ENCODE measurements at places on chromosomes 12 and 14.

GRCh38 chr14:70640938-70641547 lies 673 bp upstream of the TTC9 start:
- peaks cover 18% of the 10 kb centered on the region for H3K4me1 ChIP-seq
- no peaks in the 10 kb centered on the region for H3K36me3 ChIP-seq
- no peak overlapping the region for H3K27ac ChIP-seq
- peaks cover 57% of the 10 kb centered on the region for H3K27me3 ChIP-seq

DNA sequence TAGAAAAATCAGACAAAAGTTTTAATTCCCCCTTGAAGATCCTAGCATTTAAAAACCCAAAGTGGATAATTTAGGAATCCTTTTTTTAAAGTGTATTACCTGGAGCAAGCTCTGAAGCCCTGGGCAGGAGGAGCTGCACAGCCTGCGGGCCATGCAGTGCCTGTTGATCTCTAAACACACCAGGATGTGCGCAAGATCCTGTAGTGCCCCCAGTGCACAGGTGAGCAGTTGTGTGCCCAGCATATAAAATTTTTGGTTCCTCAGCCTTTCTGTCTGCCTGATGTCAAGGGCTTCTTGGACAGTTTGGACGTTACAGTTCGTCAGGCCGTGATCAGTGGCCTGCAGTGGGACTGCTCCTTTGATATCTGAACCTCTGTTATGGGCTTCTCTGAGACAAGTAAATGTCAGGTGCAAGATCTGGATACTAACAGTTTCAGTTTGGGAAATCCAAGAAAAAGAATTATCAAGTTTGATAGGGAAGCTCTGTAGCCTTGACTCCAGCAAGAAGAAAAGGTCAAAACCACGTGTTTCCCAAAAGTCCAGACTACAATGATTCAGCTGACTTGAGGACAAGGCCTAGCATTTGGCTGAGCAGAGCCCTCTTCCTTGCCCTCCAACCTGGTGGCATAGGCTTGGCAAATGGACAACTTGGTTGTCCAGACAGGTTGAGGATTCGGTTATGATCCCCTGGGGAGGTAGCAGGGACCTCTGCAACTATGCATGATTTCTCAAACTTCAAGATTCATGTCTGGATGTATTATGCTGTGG lies 1.0 kb downstream of the ATXN7L3B start:
- no peaks in the 10 kb centered on the region for H3K27me3 ChIP-seq
- peaks cover 54% of the 10 kb centered on the region for H3K4me1 ChIP-seq

- H3K4me3 ChIP-seq = no peak overlapping the region
- no peaks in the 10 kb centered on the region for H3K27me3 ChIP-seq
- no peak overlapping the region for H3K27ac ChIP-seq
- DNase-seq = no peak
Measured at GRCh38 chr12:89556976-89557375, 31.1 kb upstream of the POC1B start.

DNA sequence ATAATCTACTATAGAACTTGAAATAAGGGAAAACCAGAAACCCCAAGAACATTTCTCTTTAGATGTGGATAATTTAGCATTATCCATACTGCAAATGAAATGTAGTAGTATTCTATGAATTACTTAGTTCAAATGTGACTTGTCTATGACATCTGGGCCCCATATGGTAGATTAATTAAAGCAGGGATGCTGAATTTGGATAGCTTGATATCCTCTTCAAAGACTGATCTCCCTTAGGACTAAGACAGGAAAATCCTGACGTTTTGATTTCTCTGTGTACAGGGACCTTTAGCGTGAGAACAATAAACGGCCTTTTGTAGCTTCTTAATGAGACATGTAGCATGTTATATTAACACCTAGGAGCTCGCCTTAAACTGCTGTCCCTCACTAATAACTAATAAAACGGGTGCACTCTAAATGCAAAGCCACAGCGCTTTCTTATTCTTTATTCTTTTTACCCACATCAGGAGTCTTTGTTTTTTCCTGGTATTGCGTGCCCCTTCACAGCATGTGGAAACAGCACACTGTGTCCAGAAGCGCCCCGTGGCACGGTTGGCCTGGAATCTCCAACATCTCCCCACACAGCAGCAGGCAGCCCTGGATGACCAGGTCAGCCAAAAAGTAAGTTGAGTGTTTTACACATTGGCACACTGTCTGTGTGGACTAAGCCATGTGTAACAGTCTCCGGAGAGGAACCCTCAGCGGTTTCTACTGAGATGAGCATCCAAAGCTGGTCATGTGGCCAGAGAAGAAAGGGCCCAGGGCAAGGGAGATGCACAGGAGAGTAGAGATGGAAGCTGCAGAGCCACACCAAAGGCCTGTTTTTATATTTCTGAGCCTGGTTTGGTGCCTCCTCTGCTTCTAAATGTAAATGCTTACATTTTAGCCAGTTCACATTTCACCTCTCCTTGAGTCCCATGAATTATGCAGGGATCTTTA lies 93.1 kb downstream of the SRGAP1 start:
- no peaks in the 10 kb centered on the region for H3K27me3 ChIP-seq
- H3K4me1 ChIP-seq = peaks cover 41% of the 10 kb centered on the region
- no peak for DNase-seq
- no peak overlapping the region for H3K4me3 ChIP-seq
- H3K36me3 ChIP-seq = no peaks in the 10 kb centered on the region

DNA sequence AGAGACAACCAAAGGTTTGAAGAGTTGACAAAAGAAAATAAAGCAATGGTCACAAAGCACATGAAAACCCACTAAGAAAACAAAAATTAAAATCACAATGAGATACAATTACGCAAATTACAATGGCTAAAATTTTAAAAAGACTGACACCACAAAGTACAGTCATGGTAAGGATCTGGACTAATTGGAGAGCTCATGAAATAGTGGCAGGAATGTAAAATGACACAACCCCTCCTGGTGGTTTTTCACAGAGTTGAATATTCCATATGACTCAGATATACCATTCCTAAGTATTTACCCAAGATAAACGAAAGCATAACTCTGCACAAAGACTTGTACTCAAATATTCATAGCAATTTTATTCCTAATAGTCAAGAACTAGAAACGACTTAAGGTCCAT lies 65.9 kb downstream of the NOVA1 start:
- DNase-seq = no peak
- H3K36me3 ChIP-seq = no peaks in the 10 kb centered on the region
- H3K4me1 ChIP-seq = no peaks in the 10 kb centered on the region
- H3K27me3 ChIP-seq = no peaks in the 10 kb centered on the region

GRCh38 chr12:41709463-41710285 lies 435.0 kb downstream of the GXYLT1 start:
- no peaks in the 10 kb centered on the region for H3K36me3 ChIP-seq
- DNase-seq = no peak
- no peak overlapping the region for H3K27ac ChIP-seq
- H3K4me3 ChIP-seq = no peak overlapping the region
- H3K4me1 ChIP-seq = no peaks in the 10 kb centered on the region
- no peaks in the 10 kb centered on the region for H3K27me3 ChIP-seq

- DNase-seq = no peak
- H3K4me1 ChIP-seq = peaks cover 14% of the 10 kb centered on the region
- no peak overlapping the region for H3K4me3 ChIP-seq
- peaks cover 68% of the 10 kb centered on the region for H3K36me3 ChIP-seq
- H3K27ac ChIP-seq = no peak overlapping the region
Measured at GRCh38 chr14:67690011-67690410, 5.6 kb downstream of the RDH11 start.

GRCh38 chr12:66647034-66647691 lies 31.7 kb downstream of the GRIP1 start:
- no peaks in the 10 kb centered on the region for H3K36me3 ChIP-seq
- H3K4me3 ChIP-seq = no peak overlapping the region
- H3K4me1 ChIP-seq = no peaks in the 10 kb centered on the region

GRCh38 chr12:105492591-105493545 lies 162.4 kb downstream of the C12orf75 start:
- no peak overlapping the region for H3K27ac ChIP-seq
- H3K27me3 ChIP-seq = no peaks in the 10 kb centered on the region
- no peaks in the 10 kb centered on the region for H3K4me1 ChIP-seq
- DNase-seq = no peak
- H3K4me3 ChIP-seq = no peak overlapping the region

GRCh38 chr12:105253866-105254513 lies 18.0 kb upstream of the APPL2 start:
- no peak overlapping the region for H3K27ac ChIP-seq
- DNase-seq = no peak
- H3K4me1 ChIP-seq = no peaks in the 10 kb centered on the region

GRCh38 chr12:104870797-104871196 lies 87.3 kb downstream of the SLC41A2 start:
- H3K36me3 ChIP-seq = no peaks in the 10 kb centered on the region
- H3K27ac ChIP-seq = no peak overlapping the region
- no peak overlapping the region for H3K4me3 ChIP-seq
- no peak for DNase-seq
- H3K4me1 ChIP-seq = peaks cover 8% of the 10 kb centered on the region
- no peaks in the 10 kb centered on the region for H3K27me3 ChIP-seq

DNA sequence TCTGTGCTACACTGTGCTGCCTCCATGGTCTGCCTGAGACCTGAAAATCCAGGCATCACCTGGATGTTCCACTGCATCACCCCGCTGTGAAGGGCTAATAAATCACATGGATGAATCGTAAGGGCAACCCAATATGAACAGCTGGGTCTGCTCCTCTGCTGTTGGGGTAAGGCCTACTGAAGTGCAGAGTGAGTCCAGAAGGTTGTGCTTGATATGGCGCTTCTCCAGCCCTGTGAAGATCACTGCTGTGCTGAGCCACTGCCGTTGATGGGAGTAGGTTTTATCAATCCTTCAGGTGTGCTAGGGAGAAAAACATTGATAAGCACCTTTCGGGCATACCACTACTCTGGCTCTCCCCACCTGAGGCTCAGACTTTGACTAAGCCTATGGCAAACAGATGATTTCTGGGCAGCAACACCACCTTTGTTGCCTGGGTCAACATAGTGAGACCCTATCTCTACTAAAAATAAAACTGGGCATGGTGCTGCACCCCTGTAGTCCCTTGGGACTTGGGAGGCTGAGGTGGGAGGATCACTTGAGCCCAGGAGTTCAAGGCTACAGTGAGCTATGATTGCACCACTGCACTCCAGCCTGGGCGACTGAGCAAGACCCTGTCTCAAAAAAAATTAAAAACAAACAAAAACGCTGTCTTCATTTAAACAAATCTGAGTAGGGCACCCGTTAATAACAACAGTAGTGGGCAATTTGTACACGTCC lies 1.7 kb downstream of the ACVRL1 start:
- H3K27ac ChIP-seq = peak overlapping the region; percentile 94
- DNase-seq = no peak
- peak overlapping the region; percentile 74 for H3K4me3 ChIP-seq
- H3K36me3 ChIP-seq = peaks cover 8% of the 10 kb centered on the region
- H3K27me3 ChIP-seq = peaks cover 31% of the 10 kb centered on the region

- peaks cover 16% of the 10 kb centered on the region for H3K27me3 ChIP-seq
- H3K27ac ChIP-seq = no peak overlapping the region
- no peak for DNase-seq
- no peak overlapping the region for H3K4me3 ChIP-seq
- no peaks in the 10 kb centered on the region for H3K36me3 ChIP-seq
Measured at GRCh38 chr14:97329701-97330100, 532.5 kb downstream of the VRK1 start.

GRCh38 chr12:57240066-57240921 lies 10.7 kb downstream of the STAC3 start:
- H3K27me3 ChIP-seq = peaks cover 91% of the 10 kb centered on the region
- DNase-seq = peak; percentile 49
- H3K4me1 ChIP-seq = peaks cover 76% of the 10 kb centered on the region
- H3K4me3 ChIP-seq = peak overlapping the region; percentile 69

DNA sequence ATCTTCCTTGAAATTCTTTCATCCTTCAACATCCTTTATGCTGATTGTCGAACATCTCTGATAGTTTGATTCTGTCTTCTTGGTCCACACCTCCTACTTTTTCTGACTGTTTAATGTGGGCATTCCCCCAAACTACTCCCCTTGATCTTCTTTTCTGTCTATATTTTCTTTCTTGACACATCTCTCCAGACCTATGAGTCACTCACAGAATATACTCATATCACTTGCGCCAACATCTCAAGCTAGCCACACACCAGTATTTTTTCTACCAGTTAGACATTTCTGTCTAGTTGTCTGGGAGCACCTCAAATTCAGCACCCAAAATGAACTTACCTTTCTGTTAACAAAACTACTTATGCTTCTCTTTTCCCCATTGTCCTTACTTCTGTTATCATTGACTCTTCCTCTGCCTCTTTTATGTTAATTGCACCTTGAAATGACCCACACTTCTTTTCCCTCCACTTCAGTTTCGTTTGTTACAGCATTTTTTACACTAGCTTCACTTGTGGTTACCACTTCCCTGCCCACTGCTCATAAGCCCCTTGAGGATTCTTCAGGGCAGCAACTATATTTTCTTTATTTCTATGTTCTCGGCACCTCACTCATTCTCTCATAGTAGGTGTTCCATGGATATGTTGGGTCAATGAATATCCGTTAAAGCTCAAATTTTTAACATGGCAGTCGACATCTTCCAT lies 33.5 kb downstream of the TSHR start:
- H3K4me3 ChIP-seq = no peak overlapping the region
- H3K4me1 ChIP-seq = no peaks in the 10 kb centered on the region
- no peak for DNase-seq
- H3K27ac ChIP-seq = no peak overlapping the region
- no peaks in the 10 kb centered on the region for H3K36me3 ChIP-seq

- H3K27ac ChIP-seq = no peak overlapping the region
- no peak overlapping the region for H3K4me3 ChIP-seq
- no peak for DNase-seq
- no peaks in the 10 kb centered on the region for H3K27me3 ChIP-seq
- peaks cover 31% of the 10 kb centered on the region for H3K4me1 ChIP-seq
- no peaks in the 10 kb centered on the region for H3K36me3 ChIP-seq
Measured at GRCh38 chr12:19572920-19573558, 133.7 kb downstream of the AEBP2 start.

DNA sequence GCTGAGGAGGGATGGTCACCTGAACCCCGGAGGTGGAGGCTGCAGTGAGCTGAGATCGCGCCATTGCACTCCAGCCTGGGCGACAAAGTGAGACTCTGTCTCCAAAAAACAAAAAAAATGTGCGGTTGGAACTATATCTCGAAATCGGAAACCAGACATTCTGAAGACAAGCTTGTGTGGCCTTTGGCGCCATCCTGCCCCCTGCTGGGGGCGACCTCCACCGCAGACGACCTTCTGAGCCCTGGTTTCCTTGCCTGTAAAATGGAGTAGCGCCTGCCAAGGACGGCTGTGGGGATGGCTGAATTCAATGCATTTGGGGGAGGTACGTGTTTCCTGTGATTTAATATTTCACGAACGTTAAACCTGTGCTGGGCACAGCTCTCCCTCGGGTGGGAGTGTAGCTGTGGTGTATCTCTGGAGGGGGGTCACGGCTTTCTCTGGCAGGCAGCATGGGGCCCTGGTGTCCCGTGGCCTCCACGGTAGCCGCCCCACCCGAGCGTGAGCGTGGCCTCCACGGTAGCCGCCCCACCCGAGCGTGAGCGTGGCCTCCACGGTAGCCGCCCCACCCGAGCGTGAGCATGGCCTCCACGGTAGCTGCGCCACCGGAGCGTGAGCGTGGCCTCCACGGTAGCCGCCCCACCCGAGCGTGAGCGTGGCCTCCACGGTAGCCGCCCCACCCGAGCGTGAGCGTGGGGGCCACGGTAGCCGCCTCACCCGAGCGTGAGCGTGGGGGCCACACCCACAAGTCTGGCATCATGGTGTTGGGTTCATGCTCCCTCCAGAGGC lies 55.3 kb downstream of the LRCOL1 start:
- H3K4me1 ChIP-seq = peaks cover 12% of the 10 kb centered on the region
- H3K27ac ChIP-seq = no peak overlapping the region
- DNase-seq = no peak
- H3K36me3 ChIP-seq = peaks cover 21% of the 10 kb centered on the region
- H3K4me3 ChIP-seq = no peak overlapping the region

- DNase-seq = no peak
- no peaks in the 10 kb centered on the region for H3K36me3 ChIP-seq
- H3K27ac ChIP-seq = no peak overlapping the region
- no peak overlapping the region for H3K4me3 ChIP-seq
Measured at GRCh38 chr12:113137861-113138783, 2.6 kb upstream of the RASAL1 start.
